ENCODE measurements at places on chromosomes 6 and 20.

DNA sequence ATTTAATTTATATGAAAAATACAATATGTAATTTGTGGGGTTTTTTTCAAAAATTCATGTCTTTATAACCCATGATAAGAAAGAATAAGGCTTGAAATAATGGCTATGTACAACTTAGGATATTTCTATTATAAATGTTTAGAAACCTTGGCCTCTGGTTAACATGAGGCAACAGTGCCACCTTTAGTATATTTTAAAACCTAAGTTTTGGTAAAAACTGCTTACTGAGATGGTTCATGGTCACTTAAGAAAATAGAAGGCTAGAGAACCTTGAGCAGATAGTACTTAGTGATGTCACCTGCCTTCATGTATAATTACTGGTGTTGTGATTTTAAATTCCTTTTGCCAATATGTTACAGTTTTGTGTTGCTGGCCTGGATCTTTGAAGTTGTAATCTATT is 176.4 kb downstream of the ADGB start:
- DNase-seq = no peak

DNA sequence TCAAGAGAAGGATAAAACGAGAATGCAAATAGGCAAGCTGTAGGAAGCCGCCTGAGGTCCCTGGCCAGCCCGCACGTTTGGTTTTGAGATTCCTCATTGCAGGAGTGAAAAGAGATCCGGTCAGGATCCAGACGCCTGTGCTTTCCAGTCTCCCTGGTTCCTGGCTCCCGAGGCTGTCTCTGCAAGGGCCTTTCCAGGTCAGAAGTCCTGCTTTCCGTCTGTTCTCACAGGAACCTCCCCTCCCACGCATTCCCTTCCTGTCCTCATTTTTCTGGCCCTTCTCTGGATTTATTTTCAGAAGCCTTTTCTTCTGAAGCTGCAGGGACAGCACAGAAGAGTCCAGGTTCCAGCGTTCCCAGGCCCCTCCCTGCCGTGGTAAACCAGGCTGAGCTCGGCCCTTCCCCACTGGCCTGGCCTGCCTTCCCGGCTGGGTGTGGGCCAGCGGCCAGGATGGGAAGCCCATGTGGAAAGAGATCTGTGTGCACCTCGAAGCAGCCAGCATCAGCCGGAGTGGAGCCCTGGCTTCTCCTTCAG is 54.0 kb downstream of the TMEM242 start:
- no peak for DNase-seq

- no peak for DNase-seq
Observed at GRCh38 chr6:40735121-40735520, 148.0 kb upstream of the LRFN2 start.

DNA sequence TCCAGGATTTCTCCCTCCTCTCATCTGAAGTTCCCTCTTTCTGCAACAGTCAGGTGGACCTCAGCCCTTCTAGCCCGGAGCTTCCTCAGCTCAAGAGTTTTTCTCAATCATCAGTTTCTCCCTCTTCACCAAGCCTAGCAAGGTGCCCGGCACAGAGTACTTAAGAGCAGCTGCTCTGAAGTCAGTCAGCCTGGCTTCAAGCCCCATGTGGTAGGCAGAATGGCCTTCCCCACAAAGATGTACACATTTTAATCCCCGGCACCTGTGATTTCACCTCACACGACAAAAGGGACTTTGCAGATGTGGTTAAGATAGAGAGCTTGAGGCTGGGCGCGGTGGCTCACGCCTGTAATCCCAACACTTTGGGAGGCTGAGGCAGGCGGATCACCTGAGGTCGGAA is 15.1 kb upstream of the RBPJL start:
- DNase-seq = no peak

DNA sequence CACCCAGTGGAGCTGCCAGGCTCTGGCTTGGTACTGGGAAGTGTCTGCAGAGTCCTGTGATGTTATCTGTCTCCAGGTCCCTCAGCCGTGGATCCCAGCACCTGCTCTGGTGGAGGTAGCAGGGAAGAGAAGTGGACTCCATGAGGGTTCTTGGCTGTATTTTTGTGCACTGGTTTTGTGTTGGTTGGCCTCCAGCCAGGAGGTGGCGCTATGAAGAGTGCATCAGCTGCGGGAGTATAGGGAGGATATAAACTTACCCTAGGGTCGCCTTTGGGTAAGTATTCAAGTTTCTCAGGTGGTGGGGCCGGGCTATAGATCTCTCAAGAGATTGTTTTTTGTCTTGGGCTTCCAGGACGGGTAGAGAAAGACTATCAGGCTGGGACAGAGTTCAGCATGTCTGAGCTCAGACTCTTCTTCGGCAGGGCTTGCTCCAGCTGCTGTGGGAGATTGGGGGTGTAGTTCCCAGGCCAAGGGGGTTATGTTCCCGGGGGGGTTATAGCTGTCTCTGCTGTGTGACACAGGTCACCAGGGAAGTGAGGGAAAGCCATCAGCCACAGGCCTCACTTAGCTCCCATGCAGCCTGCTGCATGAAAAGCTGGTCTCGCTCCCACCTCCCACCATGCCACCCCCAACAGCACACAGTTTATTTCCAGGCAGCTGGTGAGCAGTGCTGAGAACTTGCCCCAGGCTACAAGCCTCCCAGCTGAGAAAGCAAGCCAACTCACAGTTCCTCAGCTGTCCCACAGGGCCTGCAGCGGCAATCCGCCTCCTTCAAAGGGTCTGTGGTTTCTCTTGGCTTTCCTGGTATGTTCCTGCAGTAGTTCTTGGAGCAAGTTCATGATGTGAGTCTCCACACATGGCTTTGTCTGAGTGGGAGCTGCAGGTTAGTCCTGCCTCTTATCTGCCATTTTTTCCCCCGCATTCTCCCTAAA is 115.7 kb downstream of the AIG1 start:
- DNase-seq = no peak

- no peak for DNase-seq
Observed at GRCh38 chr6:22437665-22438064, 131.7 kb upstream of the HDGFL1 start.
